Colonic mucosa (tissue), 4 donors: ENCODE measurements at places on chromosomes 1 and 21. TPM values are rescaled to one million over a fixed set of nuclear protein-coding genes. Genes with fewer than 3 reads are reported as not detected.
A peak's percentile ranks its signal among the peaks of the same experiment; 100 is the strongest.

GRCh38 chr1:156480016-156480370 lies 20.6 kb downstream of the MEF2D start:
- H3K36me3 ChIP-seq = peaks cover 27% of the 10 kb centered on the region
- no peak overlapping the region for H3K27ac ChIP-seq
- H3K27me3 ChIP-seq = no peaks in the 10 kb centered on the region
- H3K4me1 ChIP-seq = no peaks in the 10 kb centered on the region
- no peak overlapping the region for H3K4me3 ChIP-seq
- DNase-seq = no peak

DNA sequence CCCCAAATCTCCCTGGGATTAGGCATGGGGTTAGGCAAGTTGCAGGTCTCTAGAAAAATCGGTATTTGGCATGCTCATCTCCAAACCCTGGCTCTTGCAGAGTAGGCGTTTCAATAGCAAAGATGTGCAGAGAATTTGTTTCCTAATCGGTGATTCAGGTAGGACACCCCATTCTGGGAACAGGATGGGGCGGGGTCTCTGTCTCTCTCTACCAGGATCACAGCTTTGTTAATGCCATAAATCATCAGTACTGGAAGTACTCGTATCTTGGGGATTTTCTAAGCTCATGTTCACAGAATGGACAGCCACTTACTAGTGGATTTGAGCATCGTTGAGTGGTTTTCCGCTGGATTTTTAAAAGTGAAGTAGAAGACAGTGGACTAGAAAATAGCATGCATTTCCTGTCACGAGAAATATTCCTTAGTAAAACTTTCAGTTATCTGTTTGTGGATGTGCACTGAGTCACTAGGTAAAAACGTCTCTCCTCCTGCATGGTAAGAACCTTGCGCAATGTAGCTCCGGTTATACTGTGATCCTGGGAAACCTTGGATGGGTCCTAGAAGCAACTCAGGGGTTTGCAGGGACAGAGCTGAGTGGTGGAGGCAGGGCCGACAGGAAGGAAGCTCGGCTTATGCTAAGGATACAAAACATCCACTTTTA lies 5.1 kb downstream of the TMEM51 start:
- H3K36me3 ChIP-seq = no peaks in the 10 kb centered on the region
- no peak overlapping the region for H3K4me3 ChIP-seq
- H3K27me3 ChIP-seq = no peaks in the 10 kb centered on the region
- peak overlapping the region; percentile 7 for H3K27ac ChIP-seq

GRCh38 chr1:107286125-107286524 lies 145.3 kb downstream of the NTNG1 start:
- no peak for DNase-seq
- H3K4me3 ChIP-seq = no peak overlapping the region
- no peak overlapping the region for H3K27ac ChIP-seq
- no peaks in the 10 kb centered on the region for H3K36me3 ChIP-seq
- no peaks in the 10 kb centered on the region for H3K4me1 ChIP-seq
- H3K27me3 ChIP-seq = no peaks in the 10 kb centered on the region

GRCh38 chr1:64866689-64867088 lies 99.7 kb downstream of the JAK1 start:
- H3K27me3 ChIP-seq = no peaks in the 10 kb centered on the region
- H3K4me1 ChIP-seq = no peaks in the 10 kb centered on the region
- no peak for DNase-seq
- H3K27ac ChIP-seq = no peak overlapping the region

- no peak overlapping the region for H3K27ac ChIP-seq
- H3K4me3 ChIP-seq = no peak overlapping the region
- H3K36me3 ChIP-seq = no peaks in the 10 kb centered on the region
- H3K4me1 ChIP-seq = no peaks in the 10 kb centered on the region
- DNase-seq = no peak
These were observed 34.9 kb downstream of the SIPA1L2 start for GRCh38 chr1:232594768-232595698.

GRCh38 chr1:49102752-49103151 lies 326.1 kb upstream of the BEND5 start:
- H3K27ac ChIP-seq = no peak overlapping the region
- H3K36me3 ChIP-seq = no peaks in the 10 kb centered on the region
- no peak overlapping the region for H3K4me3 ChIP-seq
- H3K27me3 ChIP-seq = no peaks in the 10 kb centered on the region

GRCh38 chr1:1304331-1305299 lies 3.1 kb downstream of the ACAP3 start:
- H3K4me1 ChIP-seq = peaks cover 29% of the 10 kb centered on the region
- H3K4me3 ChIP-seq = peak overlapping the region; percentile 80
- no peaks in the 10 kb centered on the region for H3K36me3 ChIP-seq

GRCh38 chr21:43374228-43374885 lies 52.6 kb downstream of the SIK1 start:
- H3K4me3 ChIP-seq = no peak overlapping the region
- H3K27ac ChIP-seq = no peak overlapping the region
- H3K36me3 ChIP-seq = no peaks in the 10 kb centered on the region
- no peak for DNase-seq

- no peaks in the 10 kb centered on the region for H3K27me3 ChIP-seq
- no peak overlapping the region for H3K4me3 ChIP-seq
- no peaks in the 10 kb centered on the region for H3K36me3 ChIP-seq
- H3K4me1 ChIP-seq = no peaks in the 10 kb centered on the region
- no peak overlapping the region for H3K27ac ChIP-seq
These were observed 27.7 kb upstream of the VN1R5 start for GRCh38 chr1:247228133-247228532.

The OR2L5 gene
- not detected for total RNA-seq

The DNAJC8 gene
- total RNA-seq = 53.1 TPM

The CR1 gene
- 0.42 TPM for total RNA-seq

The S100A1 gene
- 0.69 TPM for total RNA-seq
